ENCODE measurements at places on chromosomes 5 and 9. TPM values are rescaled to one million over a fixed set of nuclear protein-coding genes. Genes with fewer than 3 reads are reported as not detected.

The C9 gene
- not detected for total RNA-seq

The ENTPD8 gene
- not detected for total RNA-seq

The SPINK13 gene
- not detected for total RNA-seq

The DMRT3 gene
- total RNA-seq: not detected

The TMEFF1 gene
- total RNA-seq: 1.2 TPM

The GCNT4 gene
- not detected for total RNA-seq

The IQGAP2 gene
- 0.10 TPM for total RNA-seq

DNA sequence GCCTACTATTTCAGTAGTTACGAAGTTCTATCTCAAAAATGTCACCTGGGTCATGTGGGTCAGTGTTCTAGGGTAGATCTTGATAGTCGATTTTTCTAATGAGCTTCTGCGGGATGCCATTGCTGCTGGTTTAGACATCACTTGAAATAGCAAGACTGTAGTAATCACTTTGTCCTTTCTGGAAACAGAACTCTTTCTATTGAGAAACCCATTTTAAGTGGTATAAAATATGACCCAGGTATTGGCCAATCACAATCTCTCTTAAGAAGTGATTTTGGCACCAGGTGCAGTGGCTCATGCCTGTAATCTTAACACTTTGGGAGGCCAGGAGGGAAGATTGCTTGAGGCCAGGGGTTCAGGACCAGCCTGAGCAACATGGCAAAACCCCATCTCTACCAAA is 17.6 kb downstream of the ARRDC3 start:
- DNase-seq: no peak

DNA sequence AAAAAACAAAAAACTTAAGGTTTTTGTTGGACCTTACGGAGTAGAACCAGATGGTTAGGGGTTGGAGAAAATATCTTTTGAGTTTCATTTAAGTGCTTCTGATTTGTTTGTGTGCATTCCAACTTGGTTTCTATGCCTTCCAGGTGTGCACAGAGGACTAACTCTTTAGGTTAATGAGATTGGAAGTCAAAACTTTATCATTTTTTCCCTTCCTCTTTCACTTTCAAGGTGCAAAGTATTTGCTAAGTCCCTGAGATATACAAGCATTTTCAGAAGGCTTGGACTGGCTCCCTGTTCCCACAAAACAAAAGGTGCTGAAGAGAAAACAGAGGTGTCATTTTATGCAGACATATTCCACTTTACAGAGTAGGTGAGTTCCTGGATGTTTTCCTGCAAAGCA is 30.3 kb upstream of the CER1 start:
- DNase-seq: no peak

GRCh38 chr5:94094793-94095441 is 353.5 kb upstream of the POU5F2 start:
- DNase-seq: no peak

GRCh38 chr9:128902351-128903078 is 18.3 kb upstream of the PHYHD1 start:
- peak; percentile 66 for DNase-seq

GRCh38 chr5:151670953-151671636 is 15.6 kb downstream of the SPARC start:
- DNase-seq: peak; percentile 87

GRCh38 chr5:43833961-43834360 is 231.0 kb downstream of the NNT start:
- DNase-seq: no peak

DNA sequence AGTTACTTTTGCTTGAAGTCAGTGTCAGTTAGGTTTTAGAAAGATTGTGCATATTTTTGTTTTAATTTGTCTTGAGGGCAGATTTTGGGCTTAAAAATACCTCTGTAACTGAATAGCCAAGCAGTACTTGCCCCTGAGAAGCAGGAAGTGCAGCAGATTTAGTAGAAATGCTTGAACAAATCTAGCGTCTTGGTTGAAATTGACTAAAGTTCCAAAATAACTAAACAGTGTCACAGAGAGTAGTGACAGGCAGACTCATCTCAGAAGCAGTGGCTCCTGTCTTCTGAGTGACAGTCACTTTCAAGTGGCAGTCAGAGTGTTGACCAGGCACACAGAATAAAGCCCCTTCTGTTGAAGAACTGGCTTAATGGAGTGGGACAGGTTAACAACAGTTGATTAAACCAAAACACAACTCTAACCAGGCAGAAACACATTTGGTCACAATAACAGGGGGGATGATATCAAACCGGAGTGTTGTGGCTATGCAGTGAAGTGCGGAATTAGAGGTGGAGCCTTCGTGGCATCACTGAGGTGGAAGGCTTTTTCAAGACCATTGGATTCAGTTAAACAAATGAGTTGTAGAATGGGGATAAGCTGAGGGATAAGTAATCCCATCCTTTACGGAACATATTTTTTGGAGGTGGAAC is 29.1 kb downstream of the TRIO start:
- DNase-seq: no peak

DNA sequence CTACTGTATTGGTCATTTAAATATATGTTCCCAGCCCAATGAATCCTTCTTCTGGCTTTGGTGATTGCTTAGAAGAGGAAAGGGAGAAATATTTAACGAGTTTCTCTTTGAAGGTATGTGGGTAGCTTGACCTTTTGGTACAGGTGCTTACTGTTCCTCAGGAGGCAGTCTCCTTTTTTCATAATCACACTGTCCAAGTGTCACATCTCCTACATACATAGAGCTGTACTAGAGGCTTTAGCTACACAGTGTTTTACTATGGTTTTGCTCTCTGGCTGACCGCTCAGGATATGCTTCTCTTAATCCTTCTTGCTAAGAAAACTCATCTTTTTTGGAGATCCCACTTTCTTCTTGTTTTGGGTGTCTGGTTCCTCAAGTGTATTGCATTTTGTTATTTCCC is 6.9 kb downstream of the ERBIN start:
- no peak for DNase-seq

DNA sequence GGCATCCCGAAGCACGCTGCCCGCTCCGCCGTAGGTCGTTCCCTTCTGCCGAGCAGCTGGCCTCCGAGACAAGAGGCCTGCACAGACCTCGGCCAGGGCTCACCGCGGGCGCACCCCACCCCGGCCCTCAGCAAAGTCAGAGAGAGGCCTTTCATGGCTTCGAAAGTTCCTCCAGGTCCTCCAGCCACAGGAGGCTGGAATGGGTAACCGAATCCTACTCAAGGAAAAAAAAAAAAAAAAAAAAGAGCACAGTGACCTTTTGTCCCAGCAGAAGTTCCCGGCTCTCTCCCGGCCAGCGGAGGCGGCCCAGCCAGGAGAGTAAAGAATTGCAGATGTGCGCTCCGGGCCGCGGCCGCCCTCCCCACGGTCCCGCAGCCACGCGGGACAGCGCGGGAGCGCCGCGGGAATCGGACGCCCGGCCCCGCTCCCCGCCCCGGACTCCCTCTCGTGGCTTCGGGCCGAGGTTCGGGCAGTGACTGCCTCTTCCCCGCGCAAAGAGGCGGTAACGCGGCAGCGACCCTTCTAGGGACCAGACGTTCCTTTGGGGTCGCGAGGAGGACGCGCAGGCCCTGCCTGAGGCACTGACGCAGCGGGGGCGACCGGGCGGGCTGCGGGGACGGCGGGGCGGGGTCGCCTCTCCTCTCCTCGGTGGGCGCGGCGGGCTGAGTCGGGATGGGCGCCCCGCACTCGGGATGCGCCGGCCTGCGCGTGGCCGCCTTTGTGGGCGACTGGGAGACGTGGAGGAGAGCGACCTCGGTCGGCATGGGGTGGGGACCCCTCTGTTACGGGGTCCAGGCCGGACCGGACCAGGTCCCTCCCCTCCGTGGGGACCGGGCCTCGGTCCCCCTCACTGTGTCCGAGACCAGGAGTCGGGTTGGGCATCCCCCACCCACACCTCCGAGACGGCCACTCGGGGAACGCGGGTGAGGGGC is 754 bp downstream of the GFPT2 start:
- DNase-seq: peak; percentile 27

- DNase-seq: no peak
Observed at GRCh38 chr5:132266031-132266835, 8.7 kb downstream of the PDLIM4 start.

- no peak for DNase-seq
Observed at GRCh38 chr5:134507452-134507851, 18.0 kb upstream of the JADE2 start.

DNA sequence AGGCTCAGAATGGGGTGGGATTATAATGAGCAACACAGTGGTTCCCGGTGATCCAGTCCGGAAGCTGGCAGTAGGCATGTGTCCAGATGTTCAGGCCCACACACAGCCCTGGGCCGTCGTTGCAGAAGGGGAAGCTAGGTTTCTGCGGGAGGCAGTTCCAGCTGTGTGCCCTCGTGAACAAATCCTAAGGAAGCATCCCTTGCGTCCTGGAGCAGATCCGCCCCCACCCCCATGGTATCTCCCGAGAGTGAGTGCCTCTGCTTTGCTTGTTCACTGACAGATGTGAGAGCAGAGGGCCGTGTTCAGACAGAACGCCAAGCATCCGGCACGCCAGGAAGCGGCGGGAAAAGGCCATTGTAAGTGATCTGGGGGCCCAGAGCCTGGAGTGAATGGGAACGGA is 104.8 kb downstream of the PDE6A start:
- no peak for DNase-seq

GRCh38 chr9:89433826-89434225 is 64.1 kb downstream of the SEMA4D start:
- peak; percentile 47 for DNase-seq

DNA sequence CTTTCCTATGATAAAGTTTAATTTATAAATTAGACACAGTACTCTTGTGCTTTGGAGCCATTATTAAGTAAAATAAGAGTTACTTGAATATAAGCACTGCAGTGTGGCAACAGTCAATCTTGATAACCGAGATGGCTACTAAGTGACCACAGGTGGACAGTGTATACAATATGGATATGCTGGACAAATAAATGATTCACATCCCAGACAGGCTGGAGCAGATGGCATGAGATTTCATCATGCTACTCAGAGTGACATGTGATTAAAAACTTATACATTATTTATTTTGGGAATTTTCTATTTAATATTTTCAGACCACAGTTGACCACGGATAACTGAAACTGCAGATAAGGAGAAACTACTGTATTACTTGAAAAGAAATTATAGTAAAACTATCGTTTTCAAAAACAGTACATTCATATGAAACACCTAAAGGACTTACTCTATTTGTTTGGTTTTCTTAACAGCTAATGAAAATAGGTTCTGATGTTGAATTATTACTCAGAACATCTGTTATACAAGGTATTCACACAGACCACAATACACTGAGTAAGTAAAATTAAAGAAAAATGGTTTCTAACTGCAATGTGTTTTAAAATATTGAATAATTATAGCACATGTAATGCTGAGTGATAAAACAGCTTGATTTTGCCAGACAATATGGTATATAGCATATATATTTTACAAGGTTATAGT is 16.0 kb downstream of the LYRM7 start:
- no peak for DNase-seq

- DNase-seq: no peak
Observed at GRCh38 chr9:95075700-95076099, 241.8 kb downstream of the FANCC start.

Measured in HT1080 (cell line).